MV-4-11 (cell line): ENCODE measurements at places on chromosomes 12 and 14.

DNA sequence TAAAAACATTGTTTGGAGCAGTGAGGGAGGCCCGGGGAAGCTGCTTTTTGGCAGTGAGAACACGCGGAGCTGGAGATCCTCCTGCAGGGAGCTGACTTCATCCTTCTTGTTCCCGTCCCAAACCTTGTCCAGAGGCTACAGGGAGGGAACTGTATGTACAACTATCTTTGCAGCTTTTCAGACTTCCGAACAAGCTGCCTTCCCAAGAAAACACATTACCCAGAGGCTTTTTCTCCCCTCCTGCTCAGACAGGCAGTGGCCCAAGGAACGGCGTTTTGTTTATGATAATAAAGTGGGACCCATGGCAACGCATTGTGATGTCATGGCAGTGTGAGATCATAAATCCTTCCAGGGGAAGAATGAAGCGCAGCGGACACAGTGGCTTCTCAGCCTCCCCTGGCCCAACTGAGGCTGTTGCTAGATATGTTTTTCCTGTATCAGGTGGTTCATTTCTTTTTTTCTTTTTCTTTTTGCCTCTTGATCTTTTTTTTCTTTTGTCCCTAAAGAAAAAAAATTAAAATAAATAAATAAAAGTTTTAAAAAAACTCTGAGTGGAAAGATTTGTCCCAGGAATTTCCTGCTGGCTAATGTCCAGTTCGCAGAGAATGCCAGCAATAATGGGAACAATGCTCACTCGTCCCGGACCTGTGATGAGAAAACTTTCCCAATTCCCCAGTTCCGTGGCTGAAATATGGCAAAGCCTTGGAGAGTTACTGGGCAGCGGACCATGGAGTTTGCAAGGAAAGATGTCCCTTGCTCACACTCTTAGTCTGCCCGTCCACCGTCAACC is 103.4 kb upstream of the MAP1LC3B2 start:
- no peak for DNase-seq

DNA sequence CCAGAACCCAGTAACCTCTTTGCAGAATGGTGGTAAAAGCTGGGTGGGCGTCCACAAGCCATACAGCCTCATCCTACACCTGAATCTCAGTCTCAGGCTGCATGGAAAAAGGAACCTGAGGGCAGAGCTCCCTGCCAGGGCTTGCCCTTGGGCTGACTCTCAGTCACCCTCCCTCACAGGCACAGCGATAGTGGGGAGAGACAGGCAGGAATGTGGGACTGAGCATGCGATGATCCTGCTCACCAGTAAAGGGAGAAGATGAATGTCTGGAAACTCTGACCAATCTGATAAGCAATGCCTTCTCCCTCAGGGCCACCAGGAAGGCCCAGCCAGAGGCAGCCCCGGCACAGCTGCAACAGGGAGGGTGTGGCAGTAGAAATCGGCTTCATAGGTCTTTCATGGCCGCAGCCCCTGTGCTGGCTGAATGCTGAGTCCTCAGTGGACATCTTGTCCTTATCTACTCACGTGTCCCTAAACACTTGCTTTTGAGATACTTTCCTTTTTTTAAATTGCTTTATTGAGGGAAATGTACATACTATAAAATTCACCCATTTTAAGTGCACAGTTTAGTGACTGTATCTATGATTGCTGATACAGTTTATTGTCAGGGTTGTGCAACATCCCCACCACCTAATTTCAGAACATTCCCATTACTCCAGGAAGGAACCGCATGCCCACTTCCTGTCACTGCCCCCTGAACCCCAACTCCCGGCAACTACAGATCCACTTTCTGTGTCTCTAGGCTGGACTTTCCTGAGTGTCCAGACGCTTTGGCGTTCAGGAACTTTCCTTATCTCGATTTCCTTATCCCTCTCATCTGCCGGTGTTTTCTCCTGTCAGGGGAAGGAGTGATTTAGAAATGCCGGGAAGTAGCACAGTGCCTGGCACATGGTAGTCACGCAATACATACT is 258.1 kb downstream of the PCNX1 start:
- no peak for DNase-seq

- no peak for DNase-seq
These were observed 2.2 kb upstream of the MMP19 start for GRCh38 chr12:55844961-55845360.

DNA sequence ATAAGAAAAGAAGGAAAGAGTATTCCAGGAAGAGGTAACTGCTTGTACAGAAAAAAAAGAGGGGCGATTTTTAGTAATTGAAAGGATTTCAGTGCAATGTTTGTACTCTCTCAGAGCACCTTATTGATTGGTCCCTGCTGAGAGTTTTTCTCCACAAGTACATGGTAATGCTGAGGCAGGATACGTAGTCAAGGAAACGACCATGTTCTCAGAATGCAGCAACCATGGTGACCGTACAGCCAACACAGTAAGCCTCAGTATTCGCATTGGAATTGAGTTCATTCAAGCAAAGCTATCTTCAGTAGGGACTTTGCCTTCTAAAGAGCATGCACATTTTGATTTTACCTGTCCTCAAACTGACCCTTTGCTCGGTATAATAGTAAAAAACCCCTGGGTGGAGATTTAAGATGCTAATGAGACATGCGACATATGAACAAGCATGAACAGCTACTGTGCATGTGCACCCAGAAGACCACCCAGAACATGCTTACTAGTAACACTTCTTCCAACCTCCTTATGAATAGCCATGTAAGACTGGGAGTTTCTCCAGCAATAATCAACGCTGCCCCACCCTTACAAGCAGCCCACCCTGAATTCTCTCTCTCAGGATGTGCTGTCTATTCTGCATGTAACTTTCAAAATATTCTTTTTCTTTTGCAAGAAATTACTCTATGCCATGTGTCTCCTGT is 6.2 kb upstream of the SLC41A2 start:
- DNase-seq = no peak

GRCh38 chr12:93572712-93573551 is 457 bp downstream of the SOCS2 start:
- DNase-seq = no peak

DNA sequence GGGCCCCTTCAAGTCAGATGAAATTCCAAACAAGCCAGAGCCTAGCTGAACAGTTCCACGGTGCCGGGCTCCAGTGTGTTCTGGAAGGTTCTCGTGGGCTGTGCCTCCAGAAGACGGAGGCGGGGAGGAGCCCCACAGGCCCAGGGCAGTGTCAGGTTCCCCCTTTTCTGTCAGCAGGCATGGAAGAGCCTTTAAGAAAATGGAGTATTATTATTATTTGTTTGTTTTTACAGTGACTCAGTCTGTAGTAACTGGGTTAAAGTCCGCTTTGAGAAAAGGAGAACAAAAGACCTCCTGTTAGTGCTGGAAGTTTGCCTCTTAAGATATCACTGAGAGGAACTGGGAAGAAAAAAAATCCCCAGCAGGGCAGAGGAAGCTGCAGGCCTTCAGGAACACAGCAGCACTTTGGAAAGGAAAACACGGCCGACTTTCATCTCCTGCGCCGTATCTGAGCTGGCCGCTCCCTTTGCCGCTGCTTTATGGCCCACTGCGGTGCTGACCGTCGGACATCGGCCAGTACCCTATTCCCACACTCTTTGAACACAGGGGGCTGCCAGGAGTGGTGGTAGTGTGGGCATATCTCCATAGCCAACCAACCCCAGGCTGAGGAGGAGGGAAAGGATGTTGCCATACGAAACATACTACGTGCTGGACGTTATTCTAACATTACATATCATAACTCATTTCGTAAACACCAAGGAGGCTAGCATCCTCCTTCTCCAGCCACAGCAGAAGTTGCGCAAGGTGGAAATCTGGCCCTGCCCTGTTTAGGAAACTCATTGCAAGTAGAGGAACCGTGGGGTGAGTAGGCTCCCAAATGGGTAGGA is 194.0 kb downstream of the ZFP36L1 start:
- peak; percentile 91 for DNase-seq

- peak; percentile 34 for DNase-seq
These were observed 6.8 kb upstream of the TESPA1 start for GRCh38 chr12:54991161-54991990.
